ENCODE measurements at places on chromosomes 1 and 21.

DNA sequence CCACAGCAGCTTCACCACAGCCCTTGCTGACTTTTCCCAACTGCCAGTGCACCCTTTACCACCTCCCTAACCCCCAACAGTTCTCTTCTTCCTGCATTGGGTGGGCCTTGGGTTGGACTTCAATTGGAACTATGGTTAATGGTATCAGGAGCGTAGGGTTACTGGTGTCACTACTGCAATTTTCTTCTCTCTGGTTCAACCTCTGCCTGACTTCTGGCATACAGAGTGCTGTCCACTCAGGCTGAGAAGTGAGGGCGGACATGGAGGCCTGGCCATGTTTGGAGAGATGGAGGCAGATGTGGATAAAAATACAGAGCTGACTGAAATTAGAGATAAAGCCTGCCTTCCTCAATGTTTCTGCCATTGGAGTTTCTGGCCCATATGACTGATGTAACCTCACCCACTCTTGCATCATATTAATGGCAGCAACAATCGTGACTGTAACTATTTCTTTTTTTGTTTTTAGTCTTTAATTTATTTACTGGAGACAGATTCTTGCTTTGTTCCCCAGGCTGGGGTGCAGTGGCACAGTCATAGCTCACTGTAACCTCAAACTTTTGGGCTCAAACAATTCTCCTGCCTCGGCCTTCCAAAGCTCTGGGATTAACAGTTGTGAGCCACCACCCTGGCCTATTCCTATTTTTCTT, 87.8 kb downstream of the NAV1 start:
- no peak for DNase-seq

GRCh38 chr1:49408346-49408745, 615.4 kb downstream of the AGBL4 start:
- DNase-seq, result no peak

DNA sequence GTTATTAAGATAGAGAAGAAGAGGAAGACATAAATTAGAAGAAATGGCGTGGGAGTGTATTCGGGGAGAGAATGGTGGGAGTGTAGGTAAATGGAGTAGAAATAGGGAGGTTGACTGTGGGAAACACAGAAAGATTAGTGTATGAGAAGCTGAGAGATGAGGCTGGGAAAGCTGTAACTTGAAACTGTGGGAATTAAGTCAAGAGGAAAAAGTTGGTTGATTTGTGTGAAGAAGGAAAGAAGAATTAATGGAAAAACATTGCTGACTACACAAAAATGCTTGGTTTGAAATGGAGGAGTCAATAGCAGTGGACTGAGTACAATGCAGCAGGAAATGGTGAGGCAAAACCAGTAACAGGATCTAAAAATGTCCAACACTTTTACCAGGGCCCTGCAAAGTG, 448.3 kb downstream of the PTPRC start:
- no peak for DNase-seq

GRCh38 chr1:18198260-18198659, 90.7 kb downstream of the IGSF21 start:
- no peak for DNase-seq

- DNase-seq, result no peak
Measured at GRCh38 chr1:46576596-46576995, 25.1 kb upstream of the KNCN start.

- DNase-seq, result peak; percentile 41
Measured at GRCh38 chr1:1889847-1890505, 911 bp downstream of the GNB1 start.

DNA sequence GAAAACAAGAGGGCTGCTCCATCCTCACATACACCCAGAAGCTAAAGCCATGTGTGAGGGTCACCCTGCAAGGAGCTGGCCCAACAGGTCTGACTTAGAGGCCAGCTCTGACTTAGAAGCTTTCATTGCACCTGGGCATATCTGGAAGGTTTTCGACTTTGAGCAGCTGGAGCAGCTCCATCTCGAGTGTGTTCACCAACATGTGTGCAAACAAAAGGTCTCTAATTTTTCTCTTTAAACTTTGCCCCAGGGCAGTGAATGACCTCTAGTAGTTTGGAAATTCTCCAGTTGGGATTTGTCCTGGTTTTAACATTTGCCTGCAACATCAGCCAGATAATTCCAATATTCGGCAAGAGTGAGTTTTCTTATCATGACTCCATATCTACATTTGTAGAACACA, 108.3 kb downstream of the TNR start:
- DNase-seq, result no peak

- no peak for DNase-seq
Measured at GRCh38 chr1:23910553-23911246, 2.5 kb downstream of the CNR2 start.

DNA sequence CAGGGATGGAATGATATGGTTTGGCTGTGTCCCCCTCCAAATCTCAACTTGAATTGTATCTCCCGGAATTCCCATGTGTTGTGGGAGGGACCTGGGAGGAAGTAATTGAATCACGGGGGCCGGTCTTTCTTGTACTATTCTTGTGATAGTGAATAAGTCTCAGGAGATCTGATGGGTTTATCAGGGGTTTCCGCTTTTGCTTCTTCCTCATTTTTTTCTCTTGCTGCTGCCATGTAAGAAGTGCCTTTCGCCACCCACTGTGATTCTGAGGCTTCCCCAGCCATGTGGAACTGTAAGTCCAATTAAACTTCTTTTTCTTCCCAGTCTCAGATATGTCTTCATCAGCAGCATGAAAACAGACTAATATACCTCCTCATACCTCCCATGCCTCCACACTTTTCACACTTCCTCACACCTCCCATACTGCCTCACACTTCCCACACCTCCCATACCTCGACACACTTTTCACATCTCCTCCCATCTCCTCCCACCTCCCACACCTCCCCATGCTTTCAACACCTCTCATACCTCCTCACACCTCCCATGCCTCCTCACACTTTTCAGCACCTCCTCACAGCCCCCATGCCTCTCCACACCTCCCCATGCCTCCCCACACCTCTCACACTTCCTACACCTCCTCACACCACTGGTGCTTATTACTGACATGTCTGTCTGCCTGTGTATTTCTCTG, 21.3 kb downstream of the GPR137B start:
- DNase-seq, result no peak

DNA sequence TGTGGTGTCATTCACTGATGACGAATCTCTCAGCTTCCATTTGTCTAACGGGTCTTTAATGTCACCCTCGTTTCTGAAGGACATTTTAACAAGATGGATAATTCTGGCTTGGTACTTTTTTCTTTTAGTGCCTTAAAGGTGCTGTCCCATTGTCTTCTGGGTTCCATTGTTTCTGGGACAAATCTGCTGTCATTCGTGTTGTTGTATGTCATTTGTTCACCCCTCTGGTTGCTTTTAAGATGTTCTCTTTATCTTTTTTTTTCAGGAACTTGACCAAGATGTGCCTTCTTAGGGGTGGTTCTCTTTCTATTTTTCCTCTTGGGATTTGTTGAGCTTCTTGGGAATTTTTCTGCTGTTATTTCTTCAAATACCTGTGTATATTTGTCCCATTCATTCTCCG, 14.0 kb upstream of the MMEL1 start:
- no peak for DNase-seq

- DNase-seq, result no peak
Measured at GRCh38 chr21:40386294-40386911, 460.6 kb downstream of the DSCAM start.

DNA sequence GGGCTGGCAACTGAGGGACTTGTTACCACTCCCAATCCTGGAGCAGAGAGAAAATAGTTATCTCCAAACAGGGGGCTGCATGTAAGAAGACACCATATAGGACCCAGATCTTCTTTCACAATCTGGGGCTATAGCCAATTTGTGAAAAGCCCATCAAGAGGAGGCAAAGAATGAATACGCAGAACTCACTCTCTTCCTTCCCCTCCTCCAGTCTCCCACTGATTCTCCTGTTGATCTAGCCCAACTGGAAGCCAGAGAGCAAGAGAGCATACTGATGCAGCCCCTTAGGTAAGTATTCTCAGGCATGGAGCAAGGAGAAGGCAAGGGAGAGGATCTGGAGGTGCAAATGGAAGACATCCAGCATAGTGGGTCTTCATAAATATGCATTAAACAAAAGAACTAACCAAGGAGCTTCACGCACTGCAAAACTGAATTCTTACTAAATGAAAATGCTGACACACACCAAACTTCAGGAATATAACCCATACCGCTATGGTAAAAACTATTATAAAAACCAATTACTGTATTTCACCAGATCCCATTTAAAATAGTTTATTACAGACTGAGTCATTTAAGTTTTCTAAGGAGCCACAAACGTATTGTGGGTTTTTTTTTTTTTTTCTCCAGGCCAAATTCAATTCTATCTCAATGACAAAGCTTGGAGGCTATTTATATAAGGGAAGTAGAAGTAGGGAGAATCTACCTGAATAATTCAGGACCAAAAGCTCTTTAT, 15.5 kb upstream of the HMGB4 start:
- no peak for DNase-seq

GRCh38 chr1:171083222-171083621, 7.5 kb upstream of the FMO3 start:
- no peak for DNase-seq

GRCh38 chr1:65056866-65057265, 90.5 kb upstream of the JAK1 start:
- no peak for DNase-seq

DNA sequence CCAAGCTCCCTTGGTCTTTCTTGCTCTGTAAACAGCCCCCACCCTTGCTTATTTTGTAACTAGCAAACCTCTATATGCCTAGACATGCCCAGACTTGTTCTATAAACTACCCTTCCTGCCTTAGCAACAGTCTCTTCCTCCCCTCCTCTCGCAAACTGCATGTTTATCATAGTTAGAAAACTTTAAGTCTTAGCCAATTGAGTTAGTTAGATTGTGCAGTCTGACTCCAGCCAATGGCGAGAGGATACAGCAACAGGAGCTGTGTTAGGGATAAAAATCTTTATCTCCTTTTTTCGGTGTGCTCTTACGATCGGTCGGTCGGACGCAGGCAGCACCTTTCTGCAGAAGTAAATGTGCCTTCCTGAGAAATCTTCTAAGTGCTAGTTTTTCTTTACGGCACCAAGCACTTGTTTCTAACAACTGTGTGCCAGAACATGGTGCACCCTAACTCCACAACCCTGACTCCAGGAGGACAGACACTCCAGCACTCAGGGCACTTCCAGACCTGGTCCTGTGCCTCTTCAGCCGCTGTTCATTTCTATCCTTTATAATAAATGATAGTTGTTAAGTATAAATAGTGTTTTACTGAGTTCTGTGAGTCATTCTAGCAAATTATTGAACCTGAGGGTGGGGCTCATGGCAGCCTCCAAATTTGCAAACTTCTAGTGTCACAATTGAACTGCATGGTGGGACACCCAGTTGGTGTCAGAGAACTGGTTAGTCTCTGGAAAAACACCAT, 25.7 kb upstream of the GNG4 start:
- DNase-seq, result no peak

- DNase-seq, result no peak
Measured at GRCh38 chr1:211939876-211940468, 95.4 kb downstream of the INTS7 start.

GRCh38 chr1:4528590-4528989, 125.8 kb upstream of the AJAP1 start:
- no peak for DNase-seq

DNA sequence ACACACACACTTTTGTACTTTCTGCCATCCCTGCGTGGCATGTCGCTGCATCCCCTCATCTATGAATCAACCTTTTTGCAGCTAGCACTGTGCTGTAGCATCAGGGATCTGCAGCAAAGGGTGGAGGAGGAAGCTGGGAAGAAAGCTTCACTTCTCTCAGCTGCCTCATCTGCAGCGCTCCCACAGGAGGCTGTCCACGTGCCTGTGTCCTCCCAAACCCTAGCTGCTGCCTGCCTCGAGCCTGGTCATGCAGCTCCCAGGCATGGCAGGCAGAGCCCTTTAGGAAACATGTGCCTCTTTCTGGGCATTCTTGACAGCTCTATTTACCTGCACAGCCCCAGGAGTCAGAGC, 262.1 kb upstream of the SGIP1 start:
- no peak for DNase-seq
